ENCODE measurements at places on chromosomes 1 and 21.

- peak; percentile 19 for DNase-seq
These were observed 38.8 kb downstream of the WDR4 start for GRCh38 chr21:42840411-42841155.

GRCh38 chr1:235254721-235255120, 73.3 kb downstream of the ARID4B start:
- no peak for DNase-seq

- no peak for DNase-seq
These were observed 24.4 kb downstream of the BLZF1 start for GRCh38 chr1:169392406-169392805.

DNA sequence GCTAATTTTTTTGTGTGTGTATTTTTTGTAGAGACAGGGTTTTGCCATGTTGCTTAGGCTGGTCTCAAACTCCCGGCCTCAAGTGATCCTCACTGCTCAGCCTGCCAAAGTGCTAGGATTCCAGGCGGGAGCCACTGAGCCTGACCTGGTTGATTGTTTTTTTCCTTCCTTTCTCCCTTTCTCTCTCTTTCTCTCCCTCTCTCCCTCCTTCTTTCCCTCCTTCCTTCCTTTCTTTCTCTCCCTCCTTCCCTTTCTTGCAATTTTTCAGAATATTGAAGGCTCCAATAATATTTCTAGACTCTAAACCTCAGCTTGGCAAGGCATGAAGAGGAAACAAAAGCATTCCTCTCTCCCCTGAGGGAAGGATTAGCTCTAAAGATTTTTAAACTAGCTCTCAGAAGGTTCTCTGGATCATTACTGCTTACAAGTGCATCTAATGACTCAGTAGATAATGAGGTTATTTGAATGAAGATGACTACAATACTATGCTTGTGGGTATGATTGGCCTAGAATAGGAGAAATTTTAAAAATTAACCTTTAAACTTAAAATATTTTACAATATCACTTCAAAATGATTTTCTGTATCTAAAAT, 68.5 kb upstream of the GADD45A start:
- no peak for DNase-seq

DNA sequence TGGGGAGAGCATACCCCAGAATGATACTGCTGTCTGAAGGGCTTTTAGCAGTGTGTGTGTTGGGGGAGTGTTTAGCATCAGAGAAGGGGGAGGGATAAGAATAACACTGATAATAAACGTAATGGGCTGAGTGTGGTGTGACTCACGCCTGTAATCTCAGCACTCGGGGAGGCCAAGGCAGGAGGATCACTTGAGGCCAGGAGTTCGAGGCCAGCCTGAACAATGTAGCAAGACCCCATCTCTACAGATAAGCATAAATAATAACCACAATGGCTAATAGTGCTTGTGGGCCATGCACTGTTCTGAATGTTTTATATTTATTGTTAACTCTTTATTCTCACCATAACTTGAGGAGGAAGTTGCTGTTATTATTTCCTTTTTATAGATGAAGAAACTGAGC, 2.6 kb upstream of the LEFTY2 start:
- no peak for DNase-seq

DNA sequence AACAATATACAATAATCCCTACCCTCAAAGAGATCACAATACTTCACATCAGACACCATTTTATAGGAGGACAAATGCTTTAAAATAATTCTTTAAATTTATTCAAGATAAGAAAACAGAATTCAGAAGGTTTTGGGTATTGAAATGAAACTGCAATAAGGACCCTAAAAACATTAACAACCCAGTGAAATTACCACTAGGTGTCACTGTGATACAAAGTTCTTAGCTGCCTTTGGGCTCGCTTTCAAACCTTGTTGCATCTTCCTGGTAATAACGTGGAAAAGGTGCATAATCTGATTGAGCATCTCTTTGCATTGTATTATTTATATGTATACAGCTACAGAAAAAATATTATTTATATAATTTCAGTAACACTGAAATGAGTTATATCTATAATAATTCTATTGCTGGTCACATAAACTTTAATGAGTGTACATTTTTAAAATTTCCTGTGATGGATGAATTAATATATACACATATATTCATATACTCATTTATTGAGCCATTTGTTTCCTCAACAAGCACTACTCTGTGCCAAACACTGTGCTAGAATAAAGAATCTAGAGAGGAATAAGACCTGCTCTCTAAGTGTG, 185.2 kb downstream of the FAF1 start:
- DNase-seq = no peak

- no peak for DNase-seq
These were observed 1.9 kb downstream of the CSTB start for GRCh38 chr21:43774163-43774562.

GRCh38 chr1:240107058-240107684, 15.5 kb downstream of the FMN2 start:
- DNase-seq = no peak

- no peak for DNase-seq
These were observed 32.5 kb upstream of the SSX2IP start for GRCh38 chr1:84722794-84723193.

GRCh38 chr1:231512147-231512698, 16.2 kb upstream of the TSNAX start:
- no peak for DNase-seq

DNA sequence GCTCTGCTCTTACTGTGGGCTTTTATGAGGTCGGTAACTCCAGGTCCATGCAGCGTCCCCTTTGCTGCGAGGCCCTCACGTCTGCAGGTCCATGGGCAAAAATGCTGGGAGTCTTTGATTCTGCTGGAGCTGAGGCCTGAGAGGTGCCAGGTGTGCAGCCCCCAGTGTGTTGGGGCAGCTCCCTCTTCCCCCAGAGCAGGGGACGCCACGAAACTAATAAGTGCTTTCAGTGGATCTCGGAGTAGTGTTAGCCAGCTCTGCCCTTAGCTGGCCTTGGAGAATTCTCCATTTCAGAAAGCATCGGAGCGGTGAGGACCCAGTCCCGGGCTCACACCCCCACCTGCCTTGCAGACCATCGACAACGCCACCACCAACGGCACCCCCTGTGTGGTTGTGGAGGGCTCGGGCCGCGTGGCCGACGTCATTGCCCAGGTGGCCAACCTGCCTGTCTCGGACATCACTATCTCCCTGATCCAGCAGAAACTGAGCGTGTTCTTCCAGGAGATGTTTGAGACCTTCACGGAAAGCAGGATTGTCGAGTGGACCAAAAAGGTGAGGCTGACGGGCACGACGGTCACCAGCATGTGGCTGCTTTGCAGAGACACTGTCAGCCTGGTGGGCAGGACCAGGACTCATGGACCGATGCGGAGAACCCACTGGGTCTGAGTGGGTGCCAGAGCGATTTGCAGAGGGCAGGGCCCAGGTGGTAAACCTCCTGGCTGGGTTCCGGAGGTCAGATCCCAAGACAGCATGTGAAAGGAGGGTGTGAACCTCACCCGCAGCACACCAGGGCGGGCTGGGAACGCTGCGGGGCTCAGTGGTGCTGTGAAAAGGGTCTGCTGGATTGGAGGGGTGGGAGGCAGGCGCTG, 25.5 kb downstream of the TRPM2 start:
- no peak for DNase-seq

DNA sequence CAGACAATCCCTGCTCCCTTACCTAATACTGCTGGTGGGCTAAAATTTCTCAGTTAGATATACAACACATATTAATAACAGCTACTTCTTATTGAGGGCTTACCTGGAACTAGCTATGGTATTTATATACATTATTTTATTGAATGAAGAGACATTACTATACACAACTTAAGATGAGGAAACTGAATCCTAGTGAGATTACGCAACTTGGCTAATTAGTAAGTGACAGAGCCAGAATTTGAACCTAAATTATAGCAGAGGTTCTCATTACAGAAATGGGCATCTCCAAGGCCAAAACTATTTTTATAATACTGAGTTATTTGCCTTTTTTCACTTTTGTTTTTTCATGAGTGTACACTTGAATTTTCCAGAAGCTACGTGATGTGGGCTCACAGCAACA, 44.5 kb upstream of the SMYD2 start:
- DNase-seq = no peak

DNA sequence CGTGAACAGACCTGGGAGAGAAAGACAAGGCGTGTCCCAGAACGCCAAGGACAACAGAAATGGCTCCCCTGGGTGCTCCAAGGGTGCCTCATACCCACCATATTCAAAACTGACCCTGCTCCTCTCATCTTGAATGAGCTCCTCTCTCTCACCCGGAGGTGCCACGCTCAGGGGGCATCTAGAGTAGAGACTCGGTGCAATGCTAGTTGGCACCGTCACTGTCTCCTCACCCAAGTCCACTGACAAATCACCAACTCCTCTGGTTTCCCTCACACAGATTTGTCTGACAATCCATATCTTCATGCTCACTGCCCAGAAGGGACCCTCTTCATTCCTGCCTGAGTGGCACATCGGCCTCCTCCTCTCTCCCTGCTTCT, 5.0 kb downstream of the TMEM125 start:
- no peak for DNase-seq

DNA sequence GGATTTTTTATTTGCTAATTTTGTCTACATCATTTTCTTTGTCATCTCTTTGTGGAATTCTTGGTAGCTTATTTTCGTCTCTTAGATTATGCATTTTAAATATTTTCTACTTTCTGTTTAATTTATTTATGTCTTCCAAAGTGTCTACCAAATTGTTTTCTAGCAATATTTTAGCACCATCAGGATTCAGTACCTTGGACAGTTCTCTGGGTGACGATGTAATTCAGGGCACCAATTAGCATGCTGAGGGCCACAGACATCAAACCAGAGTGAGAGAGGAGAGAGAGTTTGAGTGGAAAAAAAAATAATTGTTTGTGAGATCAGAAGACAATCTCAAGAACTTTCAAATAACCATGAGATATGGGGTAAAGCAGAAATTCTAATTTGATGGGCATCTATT, 169.8 kb upstream of the CXADR start:
- no peak for DNase-seq

DNA sequence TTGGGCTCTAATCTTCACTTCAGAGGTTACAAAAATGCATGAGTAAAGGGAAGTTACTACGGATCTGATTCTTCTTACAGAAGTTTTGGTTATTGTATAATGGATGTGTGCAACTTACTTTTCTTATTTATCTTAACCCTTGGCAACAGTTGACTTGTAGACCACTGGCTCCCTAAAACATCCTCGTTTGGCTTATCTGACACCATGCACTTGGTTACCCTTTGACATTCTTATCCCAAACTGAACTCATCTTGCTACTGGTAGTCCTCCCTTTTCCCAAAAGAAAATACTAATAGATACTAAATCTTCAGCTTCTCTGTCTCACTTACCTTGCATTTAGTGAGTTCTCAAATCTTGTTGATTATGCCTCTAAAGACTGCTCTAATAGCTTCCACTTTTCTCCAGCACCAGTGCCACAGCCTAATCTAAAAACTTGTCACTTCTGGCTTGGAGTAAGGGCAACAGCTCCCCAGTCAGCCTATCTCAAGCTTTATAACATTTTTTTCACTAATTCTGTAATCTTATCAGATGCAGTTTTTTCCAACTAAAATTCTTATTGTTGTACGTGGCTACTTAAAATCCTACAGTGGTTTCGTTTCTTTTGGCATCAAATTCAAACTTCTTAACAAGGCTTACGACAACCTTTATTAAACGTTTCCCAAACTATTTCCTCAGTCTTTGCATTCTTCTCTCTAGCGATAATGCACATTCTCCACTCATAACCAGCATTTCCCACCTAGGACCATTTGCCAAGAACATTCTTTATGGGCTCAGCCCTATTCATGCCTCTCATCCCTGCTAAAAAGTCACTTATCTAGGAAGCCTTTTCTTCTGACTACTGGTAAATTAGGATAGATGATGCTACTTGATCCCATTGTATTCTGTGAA, 204.2 kb downstream of the KCNT2 start:
- no peak for DNase-seq

- DNase-seq = no peak
These were observed 3.6 kb upstream of the SPSB1 start for GRCh38 chr1:9289090-9289534.

GRCh38 chr1:172431721-172432192, 11.3 kb downstream of the C1orf105 start:
- DNase-seq = no peak

DNA sequence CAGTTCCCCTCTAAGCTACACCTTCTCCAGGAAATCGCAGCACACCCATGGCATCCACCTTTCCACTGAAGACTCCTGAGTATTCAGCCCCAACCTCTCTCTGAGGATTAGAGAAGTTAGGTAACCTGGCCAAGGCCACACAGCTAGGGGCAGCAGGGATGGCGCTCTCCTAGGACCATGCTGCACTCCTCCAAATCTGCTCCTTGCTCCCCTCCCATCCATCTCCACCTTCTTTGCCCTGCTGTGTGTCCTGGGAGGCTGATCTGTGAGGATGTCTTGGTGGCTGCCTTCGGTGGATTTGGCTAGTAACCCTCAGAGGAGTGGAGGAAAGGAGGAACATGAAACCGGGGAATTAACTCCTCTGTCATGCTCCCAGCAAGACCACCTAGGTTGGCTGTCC, 20.0 kb upstream of the PROK1 start:
- DNase-seq = no peak

GRCh38 chr1:14763977-14764376, 165.5 kb downstream of the KAZN start:
- no peak for DNase-seq

DNA sequence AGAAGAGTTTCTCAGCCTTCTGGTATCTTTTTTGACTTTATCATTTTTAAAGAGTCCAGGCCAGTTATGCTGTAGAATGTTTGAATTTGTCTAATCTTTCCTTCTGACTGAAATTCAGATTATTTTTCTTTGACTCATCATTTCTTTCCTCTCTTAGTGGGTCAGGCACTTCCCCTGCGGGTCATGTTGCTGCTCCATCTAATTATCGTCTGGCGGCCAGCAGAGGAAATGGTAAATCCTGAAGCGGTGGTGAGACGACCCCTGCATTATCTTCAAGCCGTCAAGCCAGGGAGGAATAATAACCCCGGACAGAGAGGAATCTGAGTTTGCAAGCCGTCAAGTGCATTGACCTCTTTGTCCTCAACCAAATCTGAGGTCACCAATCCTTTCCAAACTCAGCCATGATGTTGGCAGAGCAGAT, 102.1 kb downstream of the ADSS2 start:
- DNase-seq = peak; percentile 27

GRCh38 chr21:29194342-29194741, 63.9 kb downstream of the MAP3K7CL start:
- no peak for DNase-seq

DNA sequence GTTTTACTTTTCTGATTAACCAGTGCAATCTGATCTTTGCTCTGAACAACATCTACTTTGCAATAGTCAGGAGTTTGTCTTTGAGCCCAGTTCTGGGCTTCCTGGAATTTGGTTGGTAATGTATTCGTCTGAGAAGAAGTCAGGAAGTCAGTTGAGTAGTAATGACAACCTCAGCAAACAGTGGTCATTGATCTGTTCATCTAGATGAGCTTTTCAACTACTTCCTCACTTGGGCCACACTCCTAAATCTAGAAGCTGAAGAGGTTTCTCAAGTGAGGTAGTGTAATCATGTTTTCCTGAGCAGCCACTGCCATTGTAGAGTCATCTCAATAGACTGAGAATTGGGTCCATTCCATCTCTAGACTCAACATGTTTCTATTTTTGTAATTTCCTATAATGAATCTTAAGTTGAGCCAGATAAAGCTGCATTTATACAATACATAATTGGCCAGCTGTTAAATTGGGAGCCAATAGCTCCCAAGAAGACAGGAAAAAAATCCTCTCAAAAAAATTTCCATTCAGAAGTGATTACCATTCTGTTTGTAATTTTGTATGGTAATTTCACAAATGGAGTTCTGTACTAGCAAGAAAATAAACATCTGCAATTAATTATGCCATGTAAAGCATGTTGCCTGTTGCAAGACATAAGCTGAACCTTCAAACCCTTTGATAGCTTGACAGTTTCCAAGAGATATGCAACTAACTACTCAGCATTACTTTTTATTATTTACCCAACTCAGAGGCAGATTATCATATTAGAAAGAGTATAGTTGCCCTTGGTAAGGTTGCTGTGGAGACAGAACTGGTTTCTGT, 49.6 kb downstream of the WDR64 start:
- no peak for DNase-seq
